Kidney epithelial cell (primary cell): ENCODE measurements at places on chromosomes 12 and 14.

DNA sequence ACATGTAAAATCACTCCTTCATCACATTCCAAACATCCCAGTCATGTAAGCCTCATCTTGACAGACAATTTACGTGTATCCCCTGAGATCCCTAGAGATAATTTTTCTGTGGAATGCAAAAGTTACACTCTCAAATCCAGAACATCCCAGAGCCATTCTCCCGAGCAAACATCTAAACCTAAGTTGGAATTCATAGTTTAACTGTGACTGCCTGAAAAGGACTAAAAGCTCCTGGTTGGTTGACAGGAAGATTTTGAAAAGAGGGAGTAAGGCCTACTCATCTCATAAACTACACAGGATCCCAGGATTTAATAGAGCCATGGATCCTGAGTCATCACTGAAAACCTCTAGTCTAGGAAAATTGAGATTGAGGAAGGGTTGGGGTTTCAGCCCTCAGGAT lies 123.6 kb downstream of the SCN8A start:
- no peak for DNase-seq

- DNase-seq, result no peak
Observed at GRCh38 chr12:127133675-127134335, 1133.2 kb upstream of the TMEM132C start.

DNA sequence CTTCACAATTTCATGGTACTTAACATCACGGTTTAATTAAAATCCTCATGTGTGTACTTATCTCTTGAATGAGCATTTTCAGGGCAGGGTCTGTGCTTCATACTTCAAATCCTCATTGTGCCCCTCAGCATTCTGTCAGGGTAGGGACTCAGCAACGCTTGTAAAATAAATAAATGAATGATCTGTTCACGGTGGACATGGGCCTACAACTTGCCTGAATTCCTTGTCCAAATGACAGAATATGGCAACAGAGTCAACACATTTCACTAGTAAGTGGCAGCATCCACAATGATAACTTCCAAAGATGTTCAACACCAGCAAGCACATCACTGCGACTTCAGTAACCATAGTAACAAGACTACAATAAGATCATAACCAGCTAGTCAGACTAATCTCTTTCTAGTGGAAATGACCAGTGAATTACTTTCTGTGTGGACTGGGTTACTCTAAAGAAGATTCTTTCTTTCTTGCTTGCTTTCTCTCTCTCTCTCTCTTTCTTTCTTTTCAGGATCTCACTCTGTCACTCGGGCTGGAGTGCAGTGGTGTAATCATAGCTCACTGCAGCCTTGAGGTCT lies 14.5 kb upstream of the GNPTAB start:
- DNase-seq, result no peak

DNA sequence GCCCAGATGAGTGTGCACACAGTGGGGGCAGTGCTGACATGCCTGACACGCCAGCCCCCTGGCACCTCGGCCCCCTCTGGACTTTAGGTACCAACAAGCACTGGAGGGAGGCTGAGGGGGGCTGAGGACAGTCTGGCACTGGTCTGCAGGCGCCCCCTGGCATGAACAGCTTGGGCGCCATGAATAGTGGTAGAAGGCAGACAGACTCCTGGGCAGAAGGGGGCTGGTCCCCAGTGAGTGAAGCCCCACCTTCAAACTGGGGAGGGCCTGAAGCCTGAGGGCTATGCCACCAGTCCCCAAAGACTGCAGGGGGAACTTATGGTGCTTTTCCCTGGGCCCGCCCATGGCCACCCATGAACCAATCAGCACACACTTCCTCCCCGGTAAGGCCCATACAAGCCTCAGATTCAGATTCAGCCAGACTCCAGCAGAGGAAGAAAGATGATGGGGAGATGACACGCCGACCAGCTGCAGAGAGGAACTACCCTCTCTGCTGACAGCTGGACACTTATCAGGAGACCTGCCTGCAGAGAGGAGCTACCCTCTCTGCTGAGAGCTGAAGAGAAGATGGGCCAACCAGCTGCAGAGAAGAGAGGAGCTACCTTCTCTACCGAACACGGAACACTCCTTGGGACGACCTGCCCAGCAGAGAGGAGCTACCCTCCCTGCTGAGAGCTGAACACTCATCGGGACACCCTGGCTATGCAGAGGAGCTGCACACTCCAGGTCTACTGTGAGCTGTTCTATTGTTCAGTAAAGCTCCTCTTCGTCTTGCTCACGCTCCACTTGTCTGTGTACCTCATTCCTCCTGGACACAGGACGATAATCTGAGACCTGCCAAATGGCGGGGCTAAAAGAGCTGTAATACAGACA lies 324.5 kb downstream of the PCNX1 start:
- no peak for DNase-seq

DNA sequence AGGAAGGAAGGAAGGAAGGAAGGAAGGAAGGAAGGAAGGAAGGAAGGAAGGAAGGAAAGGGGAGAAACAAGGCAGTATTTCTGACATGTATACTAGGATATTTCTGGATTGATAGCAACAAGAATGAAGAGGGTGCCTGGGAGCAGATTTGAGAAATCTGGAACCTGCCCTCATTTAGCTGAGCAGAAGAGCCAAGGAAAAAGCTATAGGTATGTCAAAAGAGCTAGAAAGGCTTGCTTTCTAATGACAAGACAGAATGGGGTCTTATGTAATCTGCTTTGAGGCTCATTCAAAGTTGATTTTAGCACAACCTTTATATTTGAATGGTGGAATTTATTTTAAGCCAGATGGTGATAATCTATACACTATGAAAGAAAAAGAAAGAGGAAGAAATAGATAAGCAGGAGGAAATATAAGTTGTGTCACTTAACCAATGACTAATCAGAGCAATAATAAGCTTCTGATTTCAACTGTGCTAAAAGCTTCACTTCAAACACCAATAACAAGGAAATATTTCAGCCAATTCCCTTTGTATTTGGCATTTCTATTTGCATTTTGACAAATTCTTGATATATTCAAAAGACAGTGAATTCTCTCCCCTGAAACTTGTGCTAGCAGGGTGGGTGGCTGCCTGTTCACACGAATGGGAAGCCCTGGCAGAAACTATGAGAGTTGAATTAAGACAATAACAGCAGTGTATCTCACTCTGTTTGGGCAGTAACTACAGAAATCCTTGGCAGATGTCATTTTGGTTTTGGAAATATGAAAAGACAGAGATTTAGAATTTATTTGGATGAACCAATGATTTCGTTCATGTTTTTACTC lies 76.3 kb upstream of the FLRT2 start:
- no peak for DNase-seq

DNA sequence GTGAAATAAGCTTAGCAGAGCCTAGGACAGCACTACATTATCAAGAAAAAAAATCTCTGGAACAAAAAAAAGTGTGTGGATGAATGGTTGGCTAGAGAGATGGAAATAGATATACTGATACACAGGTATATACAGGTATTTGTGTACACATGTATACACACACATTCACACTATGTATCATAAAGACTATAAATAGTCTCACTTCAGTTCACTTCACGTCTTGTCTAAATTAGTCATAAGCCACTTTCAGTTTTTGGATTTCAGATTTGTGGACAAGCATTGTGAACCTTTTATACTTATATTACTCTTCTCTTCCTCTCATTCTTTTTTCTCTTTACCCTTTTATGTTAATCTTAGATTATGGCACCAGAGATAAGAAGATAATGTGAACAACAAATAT lies 41.8 kb upstream of the SLC6A15 start:
- DNase-seq, result no peak

GRCh38 chr14:34937442-34937841 lies 45.4 kb upstream of the SRP54 start:
- DNase-seq, result no peak
